ENCODE measurements at places on chromosomes 2 and 18.

- DNase-seq, result no peak
These were observed 1.8 kb downstream of the TRABD2A start for GRCh38 chr2:84878896-84879583.

- DNase-seq, result peak; percentile 85
These were observed at the start of gene ITGA6 for GRCh38 chr2:172427256-172427989. ITGA6 (plus strand) TSS chr2:172427586.

DNA sequence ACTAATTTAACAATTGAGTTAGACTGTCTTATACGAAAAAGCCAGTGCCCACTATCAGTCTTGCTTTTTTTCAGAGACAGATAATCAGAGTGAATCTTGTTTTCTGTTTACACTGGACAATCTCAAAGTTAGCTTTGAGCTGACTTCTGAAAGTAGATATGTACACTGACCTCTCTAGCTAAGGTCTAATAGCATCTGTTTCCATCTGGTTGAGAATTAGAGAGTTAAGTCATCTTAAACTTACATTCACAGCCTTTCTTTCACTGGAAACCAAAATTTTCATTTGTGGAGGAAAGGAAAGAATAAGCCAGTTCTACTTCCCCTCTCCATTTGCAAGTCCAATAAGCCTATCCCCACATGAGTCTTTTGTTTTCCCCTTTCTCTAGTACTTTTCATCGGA lies 89.3 kb downstream of the VRK2 start:
- DNase-seq, result no peak

DNA sequence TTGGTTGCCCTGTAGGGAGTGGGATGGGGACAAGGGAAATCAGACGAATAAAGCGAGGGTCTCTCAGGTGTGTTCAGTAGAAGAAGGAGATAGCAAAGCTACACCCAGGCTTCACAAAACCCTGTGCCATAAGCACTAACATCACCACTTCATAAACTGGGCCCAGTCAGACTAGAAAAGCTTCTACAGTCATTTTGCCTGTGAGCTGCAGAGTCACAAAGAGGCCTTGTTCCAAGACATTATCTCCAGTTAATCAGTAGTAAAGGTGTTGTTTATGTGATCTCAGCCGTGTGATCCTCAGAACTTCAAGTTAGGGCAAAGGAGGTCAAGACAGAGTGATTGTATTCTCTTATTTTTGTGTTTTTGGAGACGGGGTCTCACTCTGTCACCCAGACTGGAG lies 148.0 kb downstream of the GALR1 start:
- no peak for DNase-seq

DNA sequence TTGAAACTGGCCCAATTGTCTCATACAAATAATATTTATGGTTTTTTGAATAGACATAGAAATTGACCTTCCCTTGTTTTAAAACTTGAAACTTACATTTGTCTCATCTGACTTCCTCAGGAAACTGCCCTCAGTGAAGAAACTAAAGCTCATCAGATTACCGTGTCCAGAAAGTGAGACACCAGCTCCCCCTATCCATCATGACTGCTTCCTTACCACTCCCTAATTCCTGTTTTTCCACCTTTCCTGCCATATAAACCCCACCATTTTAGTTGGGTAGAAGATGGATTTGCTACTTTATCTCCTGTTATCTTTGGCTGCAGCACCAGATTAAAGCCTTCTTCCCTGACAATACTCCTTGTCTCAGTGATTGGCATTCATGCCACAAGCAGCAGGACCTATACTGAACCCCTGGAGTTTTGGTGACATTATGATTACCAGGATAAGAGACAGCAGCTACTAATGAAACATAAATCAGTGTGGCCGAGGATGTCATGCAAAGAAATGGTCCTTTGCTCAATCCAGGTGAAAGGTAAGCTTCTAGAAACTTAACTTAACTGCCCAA lies 1627.6 kb upstream of the ZEB2 start:
- DNase-seq, result no peak

- no peak for DNase-seq
These were observed 83.6 kb downstream of the MREG start for GRCh38 chr2:215929602-215930335.

DNA sequence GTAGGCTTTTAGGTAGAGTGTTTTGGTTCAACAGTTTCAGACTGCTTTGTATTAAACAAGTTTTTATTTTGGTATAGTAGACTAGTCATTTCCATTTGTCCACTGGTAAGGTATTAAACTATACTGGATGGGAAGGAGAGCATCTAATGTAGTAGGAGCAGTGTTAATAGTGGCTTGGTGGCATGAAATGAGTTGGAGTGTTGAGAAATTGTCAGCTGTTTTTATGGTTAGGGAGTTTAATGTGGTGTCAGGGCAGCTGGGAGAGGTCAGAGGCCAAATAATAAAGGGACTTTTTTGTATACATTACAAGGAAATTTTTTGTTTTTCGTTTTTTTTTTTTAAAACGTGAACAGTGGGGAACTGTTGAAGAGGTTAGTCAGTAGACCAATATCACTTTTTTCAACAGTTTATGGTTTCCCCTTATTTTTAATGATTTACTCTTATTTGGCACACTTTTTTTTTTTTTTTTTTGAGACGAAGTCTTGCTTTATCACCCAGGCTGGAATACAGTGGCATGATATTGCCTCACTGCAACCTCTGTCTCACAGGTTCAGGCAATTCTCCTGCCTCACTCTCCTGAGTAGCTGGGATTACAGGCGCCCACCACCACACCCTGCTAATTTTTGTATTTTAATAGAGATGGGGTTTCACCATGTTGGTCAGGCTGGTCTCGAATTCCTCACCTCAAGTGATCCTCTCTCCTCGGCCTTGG lies 21.2 kb downstream of the ACTR3 start:
- no peak for DNase-seq

DNA sequence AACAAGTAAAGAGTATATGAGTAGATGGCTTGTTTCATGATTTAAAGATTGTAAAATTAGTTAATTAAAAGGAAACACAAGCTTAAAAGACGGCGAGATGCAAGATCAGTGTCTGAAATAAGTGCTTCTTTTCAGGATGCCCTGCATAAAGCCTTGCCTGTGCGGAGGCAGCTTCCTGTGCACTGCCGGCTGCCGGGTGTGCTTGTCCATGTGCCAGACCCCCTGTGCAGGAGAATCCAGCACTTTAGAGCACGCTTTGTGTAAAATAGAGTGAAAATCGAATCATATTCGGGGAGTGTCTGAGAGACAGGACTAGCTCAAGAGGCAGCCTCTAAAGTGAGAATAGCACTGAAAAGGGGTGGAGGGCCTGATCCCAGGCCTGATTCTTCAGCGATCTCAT lies 154.7 kb downstream of the CHST9 start:
- no peak for DNase-seq

- DNase-seq, result no peak
These were observed 37.4 kb downstream of the TMEM87B start for GRCh38 chr2:112092286-112093041.

DNA sequence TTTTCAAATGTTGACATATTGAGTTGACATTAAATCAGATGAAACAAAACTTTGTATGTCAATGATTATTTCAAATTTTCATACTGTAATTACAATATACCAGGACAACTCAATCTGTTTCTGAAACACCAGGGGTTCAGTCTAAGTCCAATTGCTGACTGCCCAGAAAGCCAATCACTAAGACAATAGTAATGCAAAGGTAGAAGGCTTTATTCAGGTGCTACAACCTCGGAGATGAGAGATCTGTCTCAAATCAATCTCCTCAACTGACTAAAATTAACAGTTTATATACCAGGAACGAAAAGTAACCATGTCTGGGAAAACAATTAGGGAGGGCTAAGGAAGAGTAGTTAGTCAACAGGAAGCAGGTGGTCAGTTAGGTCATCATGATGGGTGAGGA lies 1400.4 kb downstream of the SUCLG1 start:
- no peak for DNase-seq

DNA sequence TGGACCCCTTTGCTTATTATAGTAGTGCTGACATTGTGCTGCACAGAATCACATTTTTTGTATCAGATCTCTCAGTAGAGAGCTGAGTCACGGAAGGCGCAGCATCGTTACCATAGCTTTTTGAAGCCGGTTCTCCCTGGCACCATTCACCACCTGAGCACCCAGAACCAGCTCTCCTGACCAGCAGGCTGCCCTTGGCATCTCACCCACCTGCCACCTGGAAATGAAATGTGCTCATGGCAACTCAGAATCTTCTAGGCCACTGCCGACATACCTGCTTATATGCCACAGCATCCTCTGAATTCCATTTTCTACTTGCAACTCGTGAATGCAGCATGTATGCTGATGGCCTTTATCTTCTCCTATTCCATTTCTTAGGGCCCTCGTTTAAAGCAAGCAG lies 62.7 kb downstream of the COA5 start:
- DNase-seq, result no peak

- DNase-seq, result no peak
These were observed 50.3 kb upstream of the GREB1L start for GRCh38 chr18:21191596-21192307.

DNA sequence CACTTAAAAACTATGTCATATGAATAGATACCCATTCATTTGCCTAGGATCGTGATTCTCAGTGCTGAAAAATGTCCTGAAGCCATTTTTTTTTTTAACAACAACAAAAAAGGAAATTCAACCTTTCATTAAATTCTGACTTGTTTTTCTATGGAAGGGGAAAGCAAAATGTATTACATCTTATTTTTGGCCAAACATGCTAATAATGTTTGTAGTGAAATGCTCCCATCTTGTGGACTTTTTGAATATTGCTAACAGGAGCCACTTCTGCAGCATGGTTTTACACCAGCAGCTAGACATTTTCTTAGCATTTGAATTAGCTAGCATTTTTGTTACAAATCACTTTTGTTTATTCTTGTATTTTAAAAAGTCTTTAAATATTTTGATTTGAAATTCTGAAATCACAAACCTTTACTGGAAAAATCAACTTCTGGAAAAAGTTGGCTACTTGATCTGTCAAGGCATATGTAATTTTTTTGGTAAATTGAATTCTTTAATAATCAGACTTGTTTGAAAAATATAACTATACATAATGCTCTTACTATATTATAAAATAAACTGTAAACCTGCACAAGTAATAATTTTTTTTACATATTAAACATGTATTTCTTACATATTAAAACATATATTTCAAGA lies 75.8 kb downstream of the KIDINS220 start:
- no peak for DNase-seq

DNA sequence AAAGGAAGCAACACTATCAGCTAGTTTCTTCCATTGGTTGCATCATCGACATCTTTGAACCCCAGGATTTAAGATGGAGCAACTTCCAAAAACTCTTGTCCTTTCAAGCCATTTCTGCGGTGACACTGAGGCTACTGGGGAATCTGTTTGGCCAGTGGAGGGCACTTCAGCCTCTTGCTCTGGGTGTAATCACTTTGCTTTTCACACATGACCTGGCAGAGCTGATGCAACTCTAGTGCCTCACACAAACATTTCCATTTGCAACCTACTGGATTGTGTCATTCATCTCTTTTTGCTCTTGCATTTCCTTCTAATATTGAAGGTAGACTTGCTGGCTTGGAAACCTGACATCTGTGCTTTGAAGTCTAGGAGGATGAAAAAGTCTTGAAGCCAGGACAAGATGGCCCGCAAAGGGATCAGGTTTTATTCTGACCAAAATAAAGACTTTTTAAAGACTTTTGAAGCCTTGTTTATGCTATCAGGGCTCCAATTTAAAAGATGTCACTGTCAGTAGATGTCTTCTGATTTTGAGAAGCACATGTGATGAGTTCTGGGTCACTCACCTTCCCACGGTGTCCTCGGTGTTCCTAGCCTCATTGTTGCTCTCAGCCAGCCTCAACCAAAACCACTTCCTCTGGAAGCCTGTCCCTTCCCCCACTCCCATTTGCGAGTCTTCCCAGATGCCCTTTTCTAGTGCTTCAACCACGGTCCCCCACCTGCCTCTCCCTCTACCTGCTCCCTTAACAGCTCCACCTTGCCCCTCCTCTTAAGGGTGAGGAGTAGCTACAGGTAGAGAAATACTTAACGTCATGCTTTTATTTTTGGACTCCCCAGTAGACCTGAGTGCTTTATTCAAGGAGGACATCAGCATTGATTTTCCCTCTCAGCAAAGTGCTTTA lies 69.7 kb upstream of the KCNE4 start:
- no peak for DNase-seq

GRCh38 chr2:19722531-19722971 lies 179.2 kb downstream of the TTC32 start:
- no peak for DNase-seq

GRCh38 chr2:162282765-162283425 lies 35.6 kb downstream of the IFIH1 start:
- DNase-seq, result no peak

- DNase-seq, result no peak
These were observed 74.3 kb upstream of the MMADHC start for GRCh38 chr2:149661844-149662243.

GRCh38 chr2:234027641-234028040 lies 22.9 kb upstream of the SPP2 start:
- DNase-seq, result no peak

DNA sequence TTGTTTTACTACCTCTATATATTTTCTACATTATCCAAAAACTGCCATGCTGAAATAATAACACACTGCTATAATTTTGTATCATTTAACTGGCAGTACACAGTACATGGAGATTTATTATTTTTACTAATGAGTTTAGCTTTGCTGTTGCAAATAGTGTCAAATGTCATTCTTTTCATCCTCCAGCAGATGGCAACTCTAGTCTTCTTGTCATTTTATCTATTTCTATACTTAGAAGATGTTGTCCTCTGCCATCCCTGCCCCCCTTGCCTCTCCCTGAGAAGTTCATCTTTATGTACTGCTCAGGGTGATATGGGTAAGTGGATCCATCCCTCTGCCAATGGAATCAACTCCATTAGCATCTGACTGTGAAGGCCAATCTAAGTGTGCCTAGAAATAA lies 21.7 kb upstream of the LRRTM1 start:
- no peak for DNase-seq

DNA sequence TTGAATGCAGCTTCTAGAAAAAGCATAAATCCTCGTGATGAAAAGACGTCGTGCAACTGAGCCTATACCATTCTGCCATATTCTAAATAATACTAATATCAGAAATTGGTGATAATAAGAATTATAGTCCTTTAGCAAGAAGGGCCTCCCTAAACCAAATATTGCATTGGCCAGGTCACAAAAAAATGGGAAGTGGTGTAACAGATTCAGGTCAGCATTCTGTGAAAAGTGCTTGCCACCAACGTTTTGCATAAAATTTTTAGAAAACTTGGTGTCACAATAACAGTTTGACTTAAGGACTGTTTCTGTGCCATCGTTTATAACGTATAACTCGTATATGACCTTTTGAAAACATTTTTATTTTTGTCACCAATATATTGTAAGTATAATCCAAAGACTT lies 603.6 kb downstream of the CPS1 start:
- DNase-seq, result no peak

DNA sequence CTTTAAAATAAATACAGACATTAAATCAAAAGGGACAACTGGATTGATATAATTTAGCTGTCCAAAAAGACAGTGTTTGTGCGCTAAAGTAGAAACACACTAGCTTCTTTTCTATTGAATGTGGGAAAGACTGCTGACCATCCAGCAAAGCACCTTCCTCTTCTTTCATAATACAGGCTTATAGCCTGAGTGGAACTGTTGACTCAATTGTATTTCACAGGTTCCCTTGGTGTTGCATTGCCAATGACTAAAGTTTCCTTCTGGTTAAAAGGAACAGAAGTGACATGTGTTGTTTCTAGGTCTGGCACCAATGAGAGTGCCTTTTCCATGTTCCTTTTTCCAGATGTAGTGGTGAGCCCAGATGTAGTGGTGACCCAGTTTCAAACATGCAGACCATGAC lies 412.3 kb downstream of the RNF144A start:
- DNase-seq, result no peak

Measured in natural killer cell (primary cell).